ENCODE measurements at places on chromosomes 3 and 15. TPM values are rescaled to one million over a fixed set of nuclear protein-coding genes. Genes with fewer than 3 reads are reported as not detected.

The TNFAIP8L3 gene
- 5.3 TPM for total RNA-seq

GRCh38 chr3:9194509-9195184, 54.8 kb downstream of the SRGAP3 start:
- H3K27me3 ChIP-seq: no peaks in the 10 kb centered on the region
- H3K27ac ChIP-seq: no peak overlapping the region
- H3K36me3 ChIP-seq: no peaks in the 10 kb centered on the region
- H3K4me3 ChIP-seq: no peak overlapping the region

GRCh38 chr3:135736740-135737139, 228.8 kb upstream of the PPP2R3A start:
- H3K36me3 ChIP-seq: no peaks in the 10 kb centered on the region
- no peak overlapping the region for H3K4me3 ChIP-seq
- H3K27me3 ChIP-seq: no peaks in the 10 kb centered on the region
- DNase-seq: peak; percentile 47
- H3K27ac ChIP-seq: no peak overlapping the region
- no peaks in the 10 kb centered on the region for H3K4me1 ChIP-seq

DNA sequence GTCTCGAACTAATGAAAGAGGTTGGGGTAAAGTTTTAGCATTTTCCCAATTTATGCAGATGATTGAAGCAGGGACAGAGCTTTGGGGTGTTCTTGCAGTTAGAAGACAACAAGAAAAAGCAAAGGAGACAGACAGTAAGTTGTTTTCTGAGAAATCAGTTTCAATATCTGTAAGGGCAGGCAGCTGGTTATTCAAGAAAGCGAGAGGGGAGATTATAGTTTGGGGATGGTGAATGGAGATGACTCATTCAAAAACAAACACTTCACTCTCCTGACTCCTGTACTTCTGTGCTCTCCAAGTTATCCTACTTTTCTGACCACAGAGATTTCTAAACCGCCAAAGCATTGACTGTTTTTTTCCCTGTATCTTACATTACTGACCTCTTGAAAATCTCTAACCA, 352.0 kb downstream of the GAP43 start:
- no peak overlapping the region for H3K27ac ChIP-seq
- no peak for DNase-seq
- H3K27me3 ChIP-seq: no peaks in the 10 kb centered on the region
- no peak overlapping the region for H3K4me3 ChIP-seq

- no peaks in the 10 kb centered on the region for H3K27me3 ChIP-seq
- no peak overlapping the region for H3K4me3 ChIP-seq
- H3K36me3 ChIP-seq: no peaks in the 10 kb centered on the region
- no peak overlapping the region for H3K27ac ChIP-seq
Observed at GRCh38 chr15:63133786-63134185, 12.1 kb downstream of the LACTB start.
